Stimulated activated CD4-positive, alpha-beta T cell treated with anti-CD3 and anti-CD28 coated beads, Interleukin-12 subunit alpha, Interleukin-12 subunit beta, amount 100 ng/mL, for 4 hours (primary cell): ENCODE measurements at places on chromosomes 4 and X.

DNA sequence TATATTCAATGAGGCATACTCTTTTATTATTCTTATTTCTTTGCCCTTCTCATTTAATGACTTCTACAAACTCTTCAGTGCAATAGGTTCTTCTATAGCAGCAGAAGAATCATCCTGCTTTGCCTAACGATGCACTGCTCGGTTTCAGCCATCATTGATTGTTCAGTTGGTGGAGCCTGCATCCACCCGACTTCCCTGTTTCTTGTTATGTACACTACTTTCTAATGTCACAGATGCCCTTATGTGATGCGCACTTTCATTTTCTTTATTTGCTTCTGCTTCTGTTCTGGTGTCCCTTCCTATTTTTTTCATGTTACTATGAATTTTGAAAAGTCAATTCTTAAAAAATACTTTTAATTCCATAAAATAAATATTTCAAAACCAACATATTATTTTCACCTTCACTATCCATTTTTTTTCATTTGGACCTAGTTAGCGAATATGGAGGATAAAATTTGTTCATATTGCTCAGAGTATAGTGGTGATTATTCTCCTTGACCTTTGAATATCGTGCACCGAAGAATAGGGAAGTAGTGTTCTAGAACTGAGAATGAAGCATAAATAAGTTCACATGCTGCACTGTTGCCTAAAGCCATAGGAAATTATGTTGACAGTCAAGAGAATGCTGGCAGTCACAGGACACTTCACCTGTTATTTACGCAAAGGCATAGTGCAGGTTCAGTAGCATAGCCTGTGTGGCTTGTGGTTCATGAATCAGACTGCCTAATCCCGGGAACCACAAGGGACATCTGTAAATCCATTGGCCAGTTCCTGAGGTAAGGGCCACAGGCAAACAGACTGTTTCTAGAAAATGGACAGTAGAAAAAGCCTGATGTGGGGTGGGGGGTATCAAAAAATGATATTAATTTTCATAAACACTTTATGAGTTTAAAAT is 21.3 kb upstream of the SFRP2 start:
- DNase-seq = no peak

DNA sequence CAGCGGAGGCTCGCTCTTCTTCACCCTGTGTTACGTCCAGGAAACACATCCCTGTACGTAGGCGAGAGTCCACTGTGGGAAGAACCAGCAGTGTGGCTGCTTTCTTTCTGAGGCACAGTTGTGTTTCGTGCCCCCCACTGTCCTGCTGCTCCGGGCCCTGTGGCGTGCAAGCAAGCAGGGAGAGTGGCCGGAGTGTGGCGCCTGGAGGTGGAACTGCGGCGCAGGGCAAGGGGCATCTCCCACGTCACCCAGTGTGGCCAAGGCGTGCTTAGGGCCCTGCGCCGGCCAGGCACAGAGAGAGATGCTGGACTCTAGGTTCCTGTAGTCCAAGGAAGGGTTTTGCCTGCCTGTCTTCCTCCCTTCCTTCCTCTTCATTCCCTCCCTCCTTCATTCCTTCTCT is 13.3 kb upstream of the PSAPL1 start:
- DNase-seq = no peak

GRCh38 chr4:140061659-140062289 is 92.2 kb downstream of the MAML3 start:
- DNase-seq = no peak

DNA sequence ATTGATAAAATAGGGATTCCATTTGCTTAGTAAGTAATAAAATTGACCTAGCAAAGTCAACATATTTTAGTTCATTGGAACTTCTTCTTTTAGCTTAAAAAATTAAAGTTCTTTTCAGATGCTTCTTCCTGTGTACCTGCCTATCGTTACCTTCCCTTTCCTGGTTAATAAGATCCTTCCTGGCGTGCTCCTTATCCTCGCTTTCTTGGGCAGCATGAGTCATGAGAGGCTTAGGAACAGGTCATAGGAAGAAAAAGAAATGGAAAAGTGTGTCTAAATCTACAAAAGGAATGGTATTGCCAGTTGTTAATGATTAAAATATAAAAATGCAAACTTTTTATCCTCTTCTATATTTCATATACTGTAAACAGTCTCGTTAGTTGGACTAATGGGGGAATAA is 170.3 kb downstream of the DCTD start:
- DNase-seq = no peak

GRCh38 chr4:87141428-87141827 is 79.0 kb downstream of the KLHL8 start:
- no peak for DNase-seq

DNA sequence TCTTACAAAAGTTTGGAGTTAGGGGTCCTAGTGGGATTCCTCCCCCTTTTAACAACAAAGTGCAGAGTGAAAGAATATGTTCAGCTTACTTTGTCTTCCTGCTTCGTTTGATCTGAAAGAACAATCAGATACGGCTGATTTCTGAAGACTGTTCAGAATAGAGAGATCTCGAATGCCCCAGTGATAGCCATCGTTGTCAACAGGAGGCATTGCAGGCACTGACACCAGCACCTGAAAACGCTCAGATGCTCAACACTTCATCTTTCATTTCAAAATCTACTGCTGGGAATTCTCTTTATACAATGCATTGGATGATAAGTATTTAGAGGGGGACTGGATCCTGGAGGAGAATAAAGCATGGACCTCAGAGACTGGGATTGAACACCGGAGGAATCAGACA is 186.3 kb upstream of the TENM3 start:
- DNase-seq = no peak
